ENCODE measurements at places on chromosomes 11 and 22.

- H3K4me1 ChIP-seq: peaks cover 8% of the 10 kb centered on the region
- DNase-seq: no peak
- peak within 1 kb of the TSS; percentile 68 for H3K27ac ChIP-seq
Observed at GRCh38 chr11:121451986-121452608, at the start of gene SORL1. TSS of gene SORL1 (plus strand) at chr11:121452314. CDS start at chr11:121452332, 18 bp downstream.

GRCh38 chr11:114441921-114442320 lies 2.7 kb downstream of the REXO2 start:
- no peak overlapping the region for H3K27ac ChIP-seq
- H3K4me1 ChIP-seq: peaks cover 5% of the 10 kb centered on the region
- no peak for DNase-seq
- H3K36me3 ChIP-seq: peaks cover 14% of the 10 kb centered on the region
- no peaks in the 10 kb centered on the region for H3K27me3 ChIP-seq

GRCh38 chr22:29914165-29914564 lies 31.2 kb downstream of the MTMR3 start:
- H3K4me1 ChIP-seq: peaks cover 12% of the 10 kb centered on the region
- no peaks in the 10 kb centered on the region for H3K36me3 ChIP-seq
- H3K4me3 ChIP-seq: no peak overlapping the region
- DNase-seq: no peak
- no peaks in the 10 kb centered on the region for H3K27me3 ChIP-seq

DNA sequence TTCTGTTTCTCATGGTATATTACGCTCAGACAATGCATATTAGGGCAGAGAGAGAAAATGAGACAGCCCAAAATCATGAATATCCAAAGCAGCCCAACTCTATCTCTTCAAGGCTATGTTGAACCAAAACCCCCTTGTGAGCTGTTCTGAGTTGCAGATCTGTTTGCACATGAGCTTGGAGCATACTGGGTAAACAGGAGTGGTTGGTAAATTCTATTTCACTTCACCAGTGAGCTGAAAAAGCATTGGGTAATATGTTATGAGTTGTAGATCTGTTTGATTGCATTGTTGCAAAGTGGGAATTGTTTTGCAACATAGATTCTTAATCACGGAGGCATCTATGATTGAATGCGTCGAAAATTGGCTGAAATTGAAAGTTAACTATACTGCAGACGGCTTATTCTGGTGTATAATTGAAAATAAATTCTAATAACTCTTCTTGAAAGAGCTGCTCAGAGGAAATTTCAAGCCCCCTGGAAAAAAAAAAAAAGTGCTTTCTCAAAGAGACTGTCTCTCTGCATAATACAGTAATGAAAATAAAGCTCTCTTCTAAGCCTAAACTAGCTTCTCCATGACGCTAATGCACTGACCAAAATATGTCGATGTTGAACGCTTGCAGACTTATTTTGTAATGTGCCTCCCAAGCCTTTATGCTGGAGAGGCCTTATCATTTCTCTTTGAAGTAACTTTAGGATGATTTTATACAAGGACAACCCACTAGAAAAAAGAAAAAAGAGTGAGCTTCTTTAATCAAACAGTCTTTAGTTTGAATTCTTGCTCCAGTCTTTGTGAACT lies 263.7 kb downstream of the NTM start:
- no peaks in the 10 kb centered on the region for H3K4me1 ChIP-seq
- no peaks in the 10 kb centered on the region for H3K27me3 ChIP-seq
- no peak overlapping the region for H3K4me3 ChIP-seq
- H3K36me3 ChIP-seq: no peaks in the 10 kb centered on the region
- no peak for DNase-seq

- no peak overlapping the region for H3K27ac ChIP-seq
- peaks cover 18% of the 10 kb centered on the region for H3K4me1 ChIP-seq
- no peaks in the 10 kb centered on the region for H3K36me3 ChIP-seq
- no peak overlapping the region for H3K4me3 ChIP-seq
Observed at GRCh38 chr22:20246368-20247009, 21.6 kb downstream of the RTN4R start.

GRCh38 chr11:111299101-111300026 lies 1.0 kb downstream of the POU2AF3 start:
- DNase-seq: no peak
- H3K27me3 ChIP-seq: no peaks in the 10 kb centered on the region
- no peak overlapping the region for H3K27ac ChIP-seq
- H3K36me3 ChIP-seq: no peaks in the 10 kb centered on the region
- no peaks in the 10 kb centered on the region for H3K4me1 ChIP-seq

- H3K4me1 ChIP-seq: no peaks in the 10 kb centered on the region
- no peaks in the 10 kb centered on the region for H3K36me3 ChIP-seq
- H3K27me3 ChIP-seq: peaks cover 22% of the 10 kb centered on the region
- H3K27ac ChIP-seq: no peak overlapping the region
Observed at GRCh38 chr11:128694618-128695481, 978 bp downstream of the FLI1 start.

- H3K4me1 ChIP-seq: no peaks in the 10 kb centered on the region
- no peaks in the 10 kb centered on the region for H3K36me3 ChIP-seq
- no peak overlapping the region for H3K4me3 ChIP-seq
- no peak overlapping the region for H3K27ac ChIP-seq
- no peak for DNase-seq
Observed at GRCh38 chr11:69479591-69480271, 1.7 kb upstream of the LINC01488 start.
